Astrocyte (in vitro differentiated cells and primary cell): ENCODE measurements at places on chromosomes 7 and 10. TPM values are rescaled to one million over a fixed set of nuclear protein-coding genes. Genes with fewer than 3 reads are reported as not detected.

- no peak for DNase-seq
These were observed at the start of gene ACTL6B for GRCh38 chr7:100655908-100656674. Gene ACTL6B (minus strand): TSS chr7:100656448. CDS start chr7:100656354, 94 bp downstream.

DNA sequence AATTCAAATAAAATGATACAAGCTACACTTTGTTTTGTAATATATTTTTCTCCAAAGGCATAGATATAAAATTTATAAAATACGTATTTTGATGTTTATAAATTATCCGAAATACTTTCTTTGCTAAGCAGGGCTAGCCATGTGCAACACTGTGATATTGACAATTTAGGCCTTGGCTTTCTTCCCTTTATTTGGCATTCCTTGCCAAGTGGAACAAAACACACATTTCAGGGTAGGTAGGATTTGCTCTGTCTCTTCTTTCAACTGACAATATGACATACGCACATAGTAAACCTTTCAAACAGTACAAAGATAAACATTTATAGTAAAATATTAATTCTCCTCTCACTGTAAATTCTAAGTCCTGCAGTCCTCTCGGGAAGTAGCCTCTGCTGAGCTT is 103.3 kb upstream of the POT1 start:
- no peak for DNase-seq

GRCh38 chr10:103181244-103181643 is 11.8 kb downstream of the NT5C2 start:
- DNase-seq, result no peak

DNA sequence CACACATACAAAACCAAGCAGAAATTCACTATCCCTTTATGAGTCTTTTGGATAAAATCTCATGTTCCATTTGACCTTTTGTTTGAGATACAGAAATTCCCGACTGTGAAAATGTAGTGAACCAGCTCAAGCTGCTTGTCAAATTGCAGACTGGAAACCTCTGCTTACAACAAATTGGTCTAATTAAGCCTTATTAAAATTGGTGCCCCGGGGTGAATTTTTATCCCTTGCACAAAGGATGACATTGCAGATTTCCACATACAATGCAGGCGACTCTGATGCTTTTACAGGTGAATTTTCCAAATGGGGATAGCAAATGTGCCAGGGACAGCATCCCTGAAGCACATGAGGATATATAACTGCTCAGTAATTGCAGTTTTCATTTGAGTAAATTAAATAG is 257.3 kb downstream of the BMPER start:
- no peak for DNase-seq

GIMAP7 gene
- total RNA-seq, result not detected in 2 replicates

DNA sequence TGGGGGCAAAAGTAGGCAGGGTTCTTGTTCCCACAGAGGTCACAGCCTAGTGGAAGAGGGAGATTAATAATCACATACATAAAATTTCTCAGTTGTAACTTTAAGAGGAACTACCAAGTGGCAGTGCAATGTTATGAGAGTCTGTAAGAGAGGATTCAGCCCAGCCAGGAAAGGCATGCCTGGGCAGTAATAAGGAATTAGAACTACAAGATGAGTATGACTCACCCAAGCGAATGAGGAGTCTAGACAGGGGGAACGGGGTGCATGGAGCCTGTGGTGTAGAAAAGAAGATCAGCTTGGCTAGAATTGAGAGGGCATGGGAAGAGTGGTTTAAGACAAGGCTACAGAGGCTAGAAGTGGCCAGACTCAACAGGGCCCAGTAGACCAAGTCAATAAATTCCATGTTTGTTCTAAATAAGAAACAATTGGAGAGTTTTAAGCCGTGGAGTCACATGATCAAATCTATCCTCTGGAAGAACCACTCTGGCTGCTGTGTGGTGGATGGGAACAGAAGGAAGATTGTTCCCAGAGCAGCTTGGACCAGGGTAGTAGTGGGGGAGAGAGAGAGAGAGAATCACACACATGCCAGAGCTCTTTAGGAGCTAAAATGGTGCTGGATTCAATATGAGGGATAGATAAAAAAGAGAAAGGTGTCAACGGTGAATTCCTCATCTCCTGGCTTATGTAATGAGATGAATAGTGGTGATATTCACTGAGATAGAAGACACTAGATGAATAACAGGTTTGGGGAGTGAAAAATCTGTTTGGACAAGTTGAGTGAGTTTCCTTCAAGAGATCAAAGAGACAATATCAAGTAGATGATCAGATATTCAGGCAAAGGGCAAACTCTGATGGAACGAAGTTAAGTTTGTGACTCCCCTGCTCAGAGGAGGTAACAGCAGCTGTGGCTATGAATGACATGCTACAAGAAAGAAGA is 265.1 kb downstream of the FGFR2 start:
- DNase-seq, result no peak

SYT15 gene
- total RNA-seq, result 1.2 and 1.4 TPM in 2 replicates

ARL4A gene
- 34.6 and 47.0 TPM in 2 replicates for total RNA-seq

GARIN1A gene
- 2.7 and 5.9 TPM in 2 replicates for total RNA-seq
